ENCODE measurements at places on chromosomes 16 and 17.
A peak's percentile ranks its signal among the peaks of the same experiment; 100 is the strongest.

- peak; percentile 55 for DNase-seq
These were observed 20.1 kb downstream of the EPOP start for GRCh38 chr17:38654411-38655398.

- DNase-seq, result no peak
These were observed 232.7 kb downstream of the MRTFB start for GRCh38 chr16:14303639-14304394.

DNA sequence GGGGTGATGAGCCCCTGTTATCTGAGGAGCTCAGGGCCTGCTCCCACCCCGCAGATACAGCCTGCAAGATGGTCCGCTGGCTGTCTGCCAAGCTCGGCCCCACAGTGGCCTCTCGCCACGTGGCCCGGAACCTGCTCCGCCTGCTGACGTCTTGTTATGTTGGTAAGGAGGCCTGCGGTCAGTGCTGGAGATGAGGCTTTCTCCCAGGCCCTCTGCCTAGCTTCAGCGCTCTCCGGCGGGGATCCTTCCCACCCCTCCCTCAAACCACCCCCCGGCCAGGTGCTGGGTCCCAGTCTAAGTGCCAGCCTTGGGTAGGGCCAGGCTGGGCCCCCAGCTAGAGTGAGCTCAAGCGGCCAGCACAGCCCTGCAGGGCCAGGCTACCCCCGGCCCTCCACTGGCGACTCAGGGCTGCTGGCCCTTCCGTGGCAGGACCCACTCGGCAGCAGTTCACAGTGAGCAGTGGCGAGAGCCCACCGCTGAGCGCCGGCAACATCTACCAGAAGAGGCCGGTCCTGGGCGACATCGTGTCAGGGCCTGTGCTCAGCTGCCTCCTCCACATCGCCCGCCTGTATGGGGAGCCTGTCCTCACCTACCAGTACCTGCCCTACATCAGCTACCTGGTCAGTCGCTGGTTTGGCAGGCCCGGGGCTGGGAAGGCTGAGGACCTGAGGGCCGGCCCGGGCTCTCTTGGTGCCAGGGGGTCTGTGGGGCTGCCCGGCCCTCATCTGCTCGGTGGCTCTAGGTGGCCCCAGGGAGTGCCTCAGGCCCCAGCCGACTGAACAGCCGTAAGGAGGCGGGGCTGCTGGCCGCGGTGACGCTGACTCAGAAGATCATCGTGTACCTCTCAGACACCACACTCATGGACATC lies 6.1 kb downstream of the WDR81 start:
- no peak for DNase-seq

DNA sequence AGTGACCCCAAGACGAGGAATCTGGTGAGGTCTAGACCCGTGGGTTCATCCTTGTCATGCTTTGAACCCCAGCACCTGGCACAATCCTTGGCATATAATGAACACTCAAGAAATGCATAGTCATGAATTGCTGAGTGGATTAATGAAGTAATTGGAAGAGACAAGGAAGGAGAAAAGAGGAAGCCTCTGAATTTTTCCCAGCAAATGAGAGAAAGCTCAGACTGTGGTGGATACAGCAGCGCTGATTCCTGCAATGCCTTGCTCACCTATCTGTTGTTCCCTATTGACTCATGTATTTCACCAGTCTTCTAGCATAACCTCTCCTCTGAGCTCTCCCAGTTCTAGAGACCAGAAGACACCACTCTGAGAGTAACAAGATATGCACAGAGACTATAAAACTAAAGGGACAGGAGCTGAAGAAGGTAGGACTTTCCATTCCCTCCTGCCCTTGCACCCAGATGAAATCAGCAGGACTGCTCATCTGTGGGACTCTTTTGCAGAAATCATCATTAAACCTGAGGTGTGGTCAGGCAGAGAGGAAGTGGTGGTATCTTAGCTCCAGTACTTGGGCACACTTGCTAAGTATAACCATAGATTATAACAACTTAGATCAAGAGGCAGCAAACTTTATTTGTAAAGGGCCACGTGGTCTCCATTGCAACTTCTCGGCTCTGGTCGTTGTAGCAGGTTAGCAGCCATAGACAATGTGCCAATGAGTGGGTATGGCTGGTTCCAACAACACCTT lies 102.8 kb downstream of the MAF start:
- DNase-seq, result no peak

DNA sequence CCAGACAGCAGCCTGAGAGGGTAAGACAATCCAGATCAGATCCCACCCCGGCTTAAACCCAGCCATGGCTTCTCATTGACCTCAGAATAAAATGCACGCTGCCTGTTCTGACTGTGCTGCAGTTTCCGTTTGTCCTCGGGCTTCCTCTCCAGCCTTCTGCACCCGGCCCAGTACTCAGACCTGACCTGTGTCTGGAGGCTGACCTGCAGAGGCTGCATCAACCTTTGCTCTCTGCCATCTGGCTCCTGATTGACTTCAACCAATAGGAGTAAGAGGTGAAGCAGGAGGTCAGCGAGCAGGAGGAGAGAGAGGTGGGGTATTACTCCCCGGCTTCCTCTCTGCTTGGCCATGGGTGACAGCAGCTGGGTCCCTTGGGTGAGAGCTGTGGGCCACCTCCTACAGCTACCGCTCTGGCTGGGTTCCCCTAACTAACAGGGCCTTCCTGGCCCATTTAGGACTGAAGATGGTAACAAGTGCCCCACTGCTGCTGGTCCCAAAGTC lies 46.7 kb downstream of the C16orf82 start:
- DNase-seq, result peak; percentile 38

GRCh38 chr16:31880322-31880979 lies 6.8 kb downstream of the ZNF267 start:
- no peak for DNase-seq

DNA sequence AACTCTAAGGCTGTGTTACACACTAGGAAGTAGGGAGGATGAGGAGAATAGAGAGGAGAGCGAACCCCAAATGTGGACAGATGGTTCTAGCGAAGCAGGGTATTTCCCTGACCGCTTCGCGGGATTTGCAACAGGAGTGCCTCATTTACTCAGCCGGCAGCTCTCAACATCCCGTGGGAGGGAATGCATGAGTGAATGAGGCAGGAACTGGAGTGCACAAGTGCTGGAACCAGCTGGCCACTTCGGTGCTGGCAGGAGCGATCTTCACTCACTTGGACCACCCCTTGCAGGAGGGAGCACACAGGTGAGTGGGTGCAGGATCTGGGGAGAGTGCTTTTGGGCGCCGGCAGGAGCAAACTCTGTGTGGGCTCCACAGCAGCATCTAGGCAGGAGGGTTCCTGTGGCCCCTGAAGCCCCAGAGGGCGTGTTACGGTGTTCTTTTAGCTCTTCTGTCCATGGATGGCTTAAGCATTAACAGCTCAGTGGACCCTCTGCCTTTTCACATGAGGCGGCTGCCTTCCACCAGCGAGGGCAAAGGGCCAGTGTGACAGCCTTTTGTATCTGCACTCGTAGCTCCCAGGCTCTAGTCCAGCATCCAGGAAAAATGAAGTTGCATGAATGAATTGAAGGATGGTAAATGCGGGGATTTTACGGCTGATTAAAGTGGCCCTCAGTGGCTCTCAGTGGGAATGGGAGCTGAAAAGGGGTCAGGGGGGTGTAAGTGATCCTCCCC lies 17.4 kb upstream of the ZNHIT3 start:
- no peak for DNase-seq

DNA sequence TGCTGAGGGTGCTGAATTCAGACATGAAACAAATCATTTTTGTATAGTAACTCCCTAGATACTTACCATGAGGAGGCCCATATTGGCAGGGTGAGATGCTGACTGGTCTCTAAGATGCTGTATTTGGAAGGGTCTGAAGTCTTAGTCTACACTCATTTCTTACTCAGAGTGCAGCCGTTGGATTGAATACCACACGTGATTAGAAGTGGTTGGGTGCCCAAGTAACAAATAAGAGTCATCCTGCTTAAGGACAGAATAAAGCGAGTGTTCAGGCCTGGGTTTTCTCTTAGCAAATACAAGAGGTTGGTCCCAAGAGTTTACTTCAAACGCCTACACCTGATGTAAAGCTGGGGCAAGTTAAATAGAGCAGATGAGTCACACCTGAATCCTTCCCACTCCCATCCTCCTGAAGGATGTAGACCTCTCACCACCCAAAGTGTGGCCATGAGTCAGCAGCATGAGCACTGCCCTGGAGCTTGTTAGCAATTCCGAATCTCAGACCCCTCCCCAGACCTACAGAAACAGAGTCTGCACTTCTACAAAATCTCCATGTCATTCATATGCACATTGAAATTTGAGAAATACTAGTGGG lies 284.6 kb upstream of the CDH5 start:
- no peak for DNase-seq

- no peak for DNase-seq
These were observed 25.1 kb downstream of the CD300LG start for GRCh38 chr17:43871946-43872690.

GRCh38 chr17:1067282-1067956 lies 70.5 kb downstream of the TIMM22 start:
- no peak for DNase-seq

Data from activated CD8-positive, alpha-beta memory T cell treated with anti-CD3 and anti-CD28 coated beads, Interleukin-2, amount 50 U/mL, for 48 hours (primary cell).